ENCODE measurements at places on chromosomes 5 and 9. TPM values are rescaled to one million over a fixed set of nuclear protein-coding genes. Genes with fewer than 3 reads are reported as not detected.

GRCh38 chr9:14723301-14723700 is 768 bp upstream of the CER1 start:
- no peaks in the 10 kb centered on the region for H3K27me3 ChIP-seq
- H3K4me3 ChIP-seq: no peak overlapping the region
- no peaks in the 10 kb centered on the region for H3K4me1 ChIP-seq
- no peak for DNase-seq

GRCh38 chr9:130073373-130073772 is 19.7 kb downstream of the GPR107 start:
- H3K4me3 ChIP-seq: peak overlapping the region; percentile 37
- peaks cover 19% of the 10 kb centered on the region for H3K4me1 ChIP-seq
- H3K27me3 ChIP-seq: no peaks in the 10 kb centered on the region
- peaks cover 8% of the 10 kb centered on the region for H3K36me3 ChIP-seq

GRCh38 chr5:180471866-180472265 is 22.3 kb upstream of the CNOT6 start:
- no peaks in the 10 kb centered on the region for H3K27me3 ChIP-seq
- no peak for DNase-seq
- H3K27ac ChIP-seq: no peak overlapping the region
- H3K4me3 ChIP-seq: no peak overlapping the region
- H3K4me1 ChIP-seq: no peaks in the 10 kb centered on the region

- DNase-seq: no peak
- H3K27me3 ChIP-seq: no peaks in the 10 kb centered on the region
- no peak overlapping the region for H3K27ac ChIP-seq
- no peaks in the 10 kb centered on the region for H3K4me1 ChIP-seq
- H3K36me3 ChIP-seq: no peaks in the 10 kb centered on the region
These were observed 365.3 kb upstream of the CLINT1 start for GRCh38 chr5:158224253-158224652.

- DNase-seq: peak; percentile 64
- H3K4me3 ChIP-seq: no peak overlapping the region
- peaks cover 22% of the 10 kb centered on the region for H3K4me1 ChIP-seq
- no peaks in the 10 kb centered on the region for H3K27me3 ChIP-seq
These were observed 206.6 kb upstream of the RFX3 start for GRCh38 chr9:3732077-3733038.

HRH2 gene
- total RNA-seq: 0.05 TPM

DNA sequence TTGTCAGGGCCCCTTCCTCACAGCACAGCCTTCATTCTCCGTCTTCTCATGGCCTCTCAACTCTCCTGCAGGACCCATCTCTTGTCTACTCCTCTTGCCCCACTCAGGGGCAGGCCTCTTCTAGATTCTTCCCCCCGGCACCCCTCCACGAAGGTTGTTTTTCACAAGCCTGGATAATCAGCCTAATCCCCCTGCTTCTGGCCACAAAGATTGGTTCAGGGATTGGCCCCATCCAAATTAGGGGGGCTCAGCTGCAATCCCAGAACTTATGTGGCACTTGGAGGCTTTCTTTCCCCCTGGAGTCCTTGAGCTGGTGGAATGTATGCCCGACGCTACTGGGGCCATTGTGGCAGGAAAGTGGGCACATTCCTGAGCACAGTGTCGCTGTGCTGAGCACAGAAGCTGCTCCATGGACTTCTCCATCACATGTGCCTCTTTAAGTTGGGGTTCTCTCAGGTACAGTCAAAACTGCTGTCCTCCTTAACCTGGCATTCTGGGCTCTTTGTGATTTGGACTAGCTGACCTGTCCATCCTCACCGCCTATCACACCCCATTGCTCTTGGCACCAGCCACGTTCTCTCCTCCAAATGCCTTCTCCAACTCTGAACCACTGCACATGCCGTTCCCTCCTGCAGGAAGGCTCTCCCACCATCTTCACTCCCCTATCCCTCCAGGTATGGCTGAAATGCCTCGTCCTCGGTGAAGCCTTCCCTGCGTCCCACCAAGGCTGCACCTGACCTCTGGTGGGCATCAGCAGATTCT is 66.8 kb upstream of the RNF130 start:
- no peaks in the 10 kb centered on the region for H3K36me3 ChIP-seq
- no peak overlapping the region for H3K4me3 ChIP-seq
- DNase-seq: no peak

DNA sequence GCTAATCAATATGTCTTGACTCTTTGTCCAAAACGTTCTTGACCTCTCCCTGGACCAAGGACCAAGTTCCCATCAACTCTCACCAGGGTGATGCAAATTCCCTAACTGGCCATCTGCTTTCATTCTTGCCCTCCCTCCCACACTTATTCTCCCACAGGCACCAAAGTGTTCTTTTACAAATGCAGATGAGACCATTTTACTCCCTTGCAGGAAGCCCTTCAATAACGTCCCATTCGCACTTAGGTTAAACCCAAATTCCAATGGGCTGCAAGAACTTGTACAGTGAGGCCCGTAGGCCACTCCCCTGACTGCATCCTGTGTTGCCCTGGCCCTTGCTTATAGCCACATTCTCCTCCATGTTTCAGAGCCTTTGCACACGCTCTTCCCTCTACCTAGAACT is 7.3 kb downstream of the ARAP3 start:
- no peaks in the 10 kb centered on the region for H3K27me3 ChIP-seq
- DNase-seq: no peak
- no peaks in the 10 kb centered on the region for H3K4me1 ChIP-seq

DNA sequence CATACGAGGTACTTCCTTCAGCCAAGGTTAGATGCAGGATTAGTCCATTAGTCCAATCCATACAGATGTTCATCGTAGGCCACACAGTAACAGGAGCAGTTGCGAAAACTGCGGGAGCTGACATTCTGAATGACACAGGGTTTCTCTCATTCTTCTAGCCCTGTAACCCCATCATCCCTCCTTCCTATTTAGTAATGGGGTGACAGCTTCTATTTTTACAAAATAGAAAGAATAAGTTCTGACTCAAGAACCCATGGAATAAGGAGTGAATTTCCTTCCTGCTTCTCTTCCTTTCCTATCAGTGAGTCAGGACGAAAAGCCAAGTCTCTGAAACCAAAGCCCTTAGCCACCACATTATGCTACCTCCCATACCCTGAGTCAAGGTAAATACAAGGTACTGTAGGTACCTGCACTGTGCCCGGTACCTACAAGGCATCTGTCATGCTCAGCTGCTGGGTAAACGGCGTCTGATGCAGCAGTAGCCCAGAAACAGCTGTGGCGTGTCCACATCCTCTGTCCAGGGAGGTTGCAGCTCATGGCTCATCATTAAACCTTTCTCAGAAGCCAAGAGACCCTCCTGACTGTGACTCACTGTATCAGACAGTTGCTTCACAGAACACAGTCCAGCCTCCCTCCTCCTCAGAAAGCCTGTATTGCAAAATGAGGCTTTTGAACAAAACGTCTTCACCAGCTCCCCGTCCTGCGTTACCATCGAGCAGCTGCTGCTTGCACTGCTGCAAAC is 84.2 kb downstream of the ESM1 start:
- DNase-seq: no peak
- H3K4me1 ChIP-seq: peaks cover 4% of the 10 kb centered on the region
- H3K27me3 ChIP-seq: peaks cover 15% of the 10 kb centered on the region

MYMK gene
- total RNA-seq: not detected

GRCh38 chr5:1787472-1788047 is 12.1 kb downstream of the MRPL36 start:
- no peak overlapping the region for H3K27ac ChIP-seq
- no peaks in the 10 kb centered on the region for H3K36me3 ChIP-seq
- DNase-seq: no peak
- peaks cover 62% of the 10 kb centered on the region for H3K4me1 ChIP-seq
- H3K4me3 ChIP-seq: no peak overlapping the region

GRCh38 chr5:71701407-71701806 is 17.7 kb upstream of the CARTPT start:
- H3K4me3 ChIP-seq: no peak overlapping the region
- H3K4me1 ChIP-seq: no peaks in the 10 kb centered on the region
- no peak overlapping the region for H3K27ac ChIP-seq
- DNase-seq: no peak
- H3K27me3 ChIP-seq: no peaks in the 10 kb centered on the region

- no peaks in the 10 kb centered on the region for H3K4me1 ChIP-seq
- H3K36me3 ChIP-seq: no peaks in the 10 kb centered on the region
- no peak for DNase-seq
- H3K27me3 ChIP-seq: no peaks in the 10 kb centered on the region
These were observed 304.4 kb downstream of the DMRT2 start for GRCh38 chr9:1354606-1355005.

IFNK gene
- not detected for total RNA-seq

GRCh38 chr9:96854651-96855273 is 448 bp upstream of the ZNF782 start:
- peak overlapping the region; percentile 83 for H3K4me3 ChIP-seq
- H3K27ac ChIP-seq: no peak overlapping the region
- H3K27me3 ChIP-seq: no peaks in the 10 kb centered on the region
- DNase-seq: no peak
- H3K4me1 ChIP-seq: 0 out of 2 replicates have a peak, but pooled peaks cover 7% of the 10 kb centered on the region
- no peaks in the 10 kb centered on the region for H3K36me3 ChIP-seq

DNA sequence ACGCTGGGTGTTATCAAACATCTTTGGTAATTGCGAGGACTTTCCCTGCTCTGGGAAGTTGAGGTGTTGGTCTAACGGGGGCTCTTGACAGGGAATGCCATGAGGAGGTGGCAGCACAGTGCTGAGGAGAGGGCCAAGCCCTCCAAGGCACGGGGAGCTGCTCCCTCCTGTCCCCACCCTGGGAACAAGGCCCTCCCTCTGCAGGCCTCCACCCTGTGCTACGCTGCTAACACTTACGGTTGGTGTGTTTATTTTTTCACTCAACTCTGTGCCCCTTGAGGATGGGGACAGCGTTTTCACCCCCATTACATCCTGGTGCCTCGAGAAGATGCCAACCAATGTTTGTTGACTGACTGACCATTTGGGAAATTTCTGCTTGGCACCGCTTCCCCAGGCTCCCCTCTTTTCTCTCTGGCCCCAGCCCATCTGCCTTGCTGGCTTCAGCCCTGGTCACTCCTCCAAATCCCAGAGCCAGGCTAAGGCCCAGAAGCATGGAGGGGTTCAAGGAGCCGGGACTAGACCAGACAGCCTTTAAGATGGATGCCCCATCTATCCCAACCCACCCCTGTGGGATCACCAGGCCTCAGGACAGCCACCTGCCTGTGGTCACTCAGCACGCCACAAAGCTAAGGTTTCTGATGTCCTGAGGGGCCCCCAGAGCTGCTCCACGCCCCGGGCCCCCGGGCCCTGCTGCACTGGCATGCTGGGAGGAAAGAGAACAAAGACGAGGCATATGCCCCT is 125.7 kb downstream of the BARX1 start:
- H3K27me3 ChIP-seq: peaks cover 1% of the 10 kb centered on the region
- no peak overlapping the region for H3K4me3 ChIP-seq
- H3K36me3 ChIP-seq: no peaks in the 10 kb centered on the region
- no peak overlapping the region for H3K27ac ChIP-seq
- H3K4me1 ChIP-seq: no peaks in the 10 kb centered on the region

- H3K4me1 ChIP-seq: no peaks in the 10 kb centered on the region
- H3K27me3 ChIP-seq: no peaks in the 10 kb centered on the region
- H3K27ac ChIP-seq: no peak overlapping the region
- no peak for DNase-seq
- H3K4me3 ChIP-seq: no peak overlapping the region
These were observed 90.6 kb downstream of the AMBP start for GRCh38 chr9:113987526-113987925.

UQCRQ gene
- 443 TPM for total RNA-seq

DNA sequence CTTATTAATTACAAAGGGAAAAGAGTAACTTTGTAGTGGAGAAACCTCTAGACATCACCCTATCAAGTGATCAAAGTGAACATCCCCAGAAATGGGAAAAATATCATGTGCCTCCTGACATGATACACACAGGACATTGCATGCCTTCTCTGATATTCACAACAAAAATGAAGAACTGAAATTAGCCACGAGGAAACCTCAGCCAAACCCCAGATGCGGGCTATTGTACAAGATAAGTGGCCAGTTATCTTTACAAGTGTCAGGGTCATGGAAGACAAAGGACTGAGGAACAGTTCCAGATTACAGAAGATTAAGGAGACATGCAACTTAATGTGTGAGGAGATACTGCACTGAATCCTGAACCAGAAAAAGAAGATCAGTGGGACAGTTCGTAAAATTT is 23.8 kb upstream of the NPM1 start:
- no peaks in the 10 kb centered on the region for H3K36me3 ChIP-seq
- peaks cover 15% of the 10 kb centered on the region for H3K4me1 ChIP-seq
- no peak overlapping the region for H3K27ac ChIP-seq
- no peak for DNase-seq
- no peaks in the 10 kb centered on the region for H3K27me3 ChIP-seq
- H3K4me3 ChIP-seq: no peak overlapping the region

DCP2 gene
- total RNA-seq: 81.6 TPM

DNA sequence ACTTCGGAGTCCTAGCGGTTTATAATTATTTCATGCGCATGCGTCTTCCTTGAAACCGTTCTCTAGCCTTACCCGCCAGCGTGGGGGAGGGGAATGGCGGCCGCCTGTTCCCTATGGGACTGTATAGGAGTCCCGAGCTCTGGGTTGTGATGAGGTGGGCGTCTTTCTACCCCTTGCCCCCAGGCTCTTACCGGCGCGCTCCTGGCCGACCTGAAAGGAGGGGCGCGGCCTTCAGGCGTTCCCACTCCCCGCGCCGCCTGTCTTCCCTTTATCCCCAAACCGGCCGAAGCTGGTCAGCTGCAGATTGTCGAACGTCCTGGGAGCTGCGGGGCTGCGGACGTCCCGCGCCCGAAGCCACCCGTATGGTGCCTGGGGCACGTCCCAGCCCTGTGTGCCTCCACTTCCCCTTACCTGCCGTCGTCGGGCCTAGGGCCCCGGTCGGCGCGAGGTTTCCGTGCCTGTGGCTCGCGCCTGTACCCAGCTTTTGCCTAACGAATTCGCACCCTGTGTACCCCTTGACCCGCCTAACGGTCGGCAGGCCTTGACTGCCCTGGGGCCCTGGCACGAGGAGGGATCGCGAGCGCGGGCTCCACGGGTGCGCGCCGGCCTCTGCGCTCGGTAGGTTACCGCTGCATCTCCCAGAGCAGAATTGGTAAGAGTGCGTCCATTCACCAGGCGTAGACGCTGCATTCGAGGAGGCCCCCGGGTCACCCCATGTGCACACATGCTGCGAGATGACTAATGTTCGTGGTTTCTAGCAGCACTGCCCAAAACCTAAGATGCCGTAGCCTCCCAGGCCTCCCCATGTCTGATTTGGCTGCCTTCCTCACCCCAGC is 653 bp upstream of the HNRNPH1 start:
- peak overlapping the region; percentile 79 for H3K4me3 ChIP-seq
- peaks cover 7% of the 10 kb centered on the region for H3K4me1 ChIP-seq
- peaks cover 1% of the 10 kb centered on the region for H3K36me3 ChIP-seq
- H3K27ac ChIP-seq: peak overlapping the region; percentile 98
- DNase-seq: no peak

Measured in GM12878 (cell line).